ENCODE measurements at places on chromosomes 1 and 21. TPM values are rescaled to one million over a fixed set of nuclear protein-coding genes. Genes with fewer than 3 reads are reported as not detected.

GRCh38 chr1:3898994-3899753, 898 bp downstream of the C1orf174 start:
- no peaks in the 10 kb centered on the region for H3K27me3 ChIP-seq
- H3K36me3 ChIP-seq: peaks cover 20% of the 10 kb centered on the region
- H3K27ac ChIP-seq: peak overlapping the region; percentile 79
- peaks cover 7% of the 10 kb centered on the region for H3K4me1 ChIP-seq
- H3K4me3 ChIP-seq: peak overlapping the region; percentile 90

GRCh38 chr21:46594276-46594675, 10.6 kb downstream of the S100B start:
- H3K27ac ChIP-seq: no peak overlapping the region
- H3K36me3 ChIP-seq: peaks cover 8% of the 10 kb centered on the region
- H3K27me3 ChIP-seq: no peaks in the 10 kb centered on the region

DNA sequence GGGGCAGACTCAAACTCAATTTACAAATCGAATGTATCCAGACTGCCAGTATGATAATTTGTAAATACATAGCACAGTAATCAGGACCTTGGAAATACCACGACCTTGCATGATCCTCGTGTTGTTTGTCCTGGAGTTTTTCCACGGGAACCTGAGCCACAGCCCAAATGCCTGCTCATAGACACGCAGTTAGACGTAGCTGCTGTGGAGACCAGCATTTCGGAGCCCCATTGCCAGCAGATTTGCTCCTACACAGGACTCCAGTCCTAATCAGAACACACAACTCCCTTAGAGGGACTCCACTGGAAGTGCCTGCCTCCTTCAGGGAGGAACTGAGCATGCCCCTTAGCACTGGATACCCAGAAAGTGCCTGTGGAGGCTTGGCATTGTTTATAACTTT, 163.2 kb downstream of the GALNT2 start:
- no peaks in the 10 kb centered on the region for H3K36me3 ChIP-seq
- H3K27ac ChIP-seq: no peak overlapping the region
- DNase-seq: no peak
- no peak overlapping the region for H3K4me3 ChIP-seq

- H3K27ac ChIP-seq: no peak overlapping the region
- peaks cover 4% of the 10 kb centered on the region for H3K4me1 ChIP-seq
- peaks cover 27% of the 10 kb centered on the region for H3K27me3 ChIP-seq
These were observed 28.4 kb upstream of the TMEM52 start for GRCh38 chr1:1947493-1947892.

DNA sequence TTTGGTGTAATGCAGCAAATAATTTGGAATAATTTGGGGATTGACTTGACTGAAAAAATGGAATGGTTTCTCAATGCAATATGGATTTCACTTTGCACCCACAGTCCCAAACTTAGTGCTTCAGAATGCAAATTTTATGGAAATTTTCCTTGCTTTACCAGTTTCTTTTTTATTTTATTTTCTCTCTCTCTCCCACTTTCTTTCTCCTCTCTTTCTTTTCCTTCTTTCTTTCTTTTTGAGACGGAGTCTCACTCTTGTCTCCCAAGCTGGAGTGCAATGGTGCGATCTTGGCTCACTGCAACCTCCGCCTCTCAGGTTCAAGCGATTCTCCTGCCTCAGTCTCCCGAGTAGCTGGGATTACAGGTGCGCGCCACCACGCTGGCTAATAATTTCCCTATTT, 110.3 kb downstream of the KCNN3 start:
- no peak for DNase-seq
- H3K4me1 ChIP-seq: no peaks in the 10 kb centered on the region
- H3K27me3 ChIP-seq: peaks cover 91% of the 10 kb centered on the region
- no peaks in the 10 kb centered on the region for H3K36me3 ChIP-seq
- no peak overlapping the region for H3K4me3 ChIP-seq

- no peaks in the 10 kb centered on the region for H3K36me3 ChIP-seq
- no peak overlapping the region for H3K4me3 ChIP-seq
- peaks cover 34% of the 10 kb centered on the region for H3K27me3 ChIP-seq
- H3K27ac ChIP-seq: no peak overlapping the region
- DNase-seq: peak; percentile 53
These were observed 52.4 kb downstream of the CHD5 start for GRCh38 chr1:6127587-6128163.

GRCh38 chr1:116879478-116880133, 30.1 kb upstream of the PTGFRN start:
- no peaks in the 10 kb centered on the region for H3K36me3 ChIP-seq
- H3K27me3 ChIP-seq: no peaks in the 10 kb centered on the region
- no peak for DNase-seq
- peaks cover 8% of the 10 kb centered on the region for H3K4me1 ChIP-seq

The PLA2G4A gene
- 10.1 TPM for total RNA-seq

The SYPL2 gene
- 0.14 TPM for total RNA-seq

The SYCP1 gene
- not detected for total RNA-seq

The DMBX1 gene
- total RNA-seq: not detected

The HCRTR1 gene
- 0.98 TPM for total RNA-seq

The MYOC gene
- 0.29 TPM for total RNA-seq

The ACKR1 gene
- total RNA-seq: 0.53 TPM

The FCGR3B gene
- not detected for total RNA-seq

The KRTCAP2 gene
- total RNA-seq: 123 TPM
